ENCODE measurements at places on chromosomes 1 and 21. TPM values are rescaled to one million over a fixed set of nuclear protein-coding genes. Genes with fewer than 3 reads are reported as not detected.

SPRR3 gene
- total RNA-seq: not detected

PTPRC gene
- not detected for total RNA-seq

LCK gene
- total RNA-seq: not detected

SCAMP3 gene
- 47.6 TPM for total RNA-seq

SLC45A3 gene
- 1.7 TPM for total RNA-seq

- DNase-seq: no peak
Measured at GRCh38 chr1:214683621-214684020, 80.6 kb downstream of the CENPF start.

DNA sequence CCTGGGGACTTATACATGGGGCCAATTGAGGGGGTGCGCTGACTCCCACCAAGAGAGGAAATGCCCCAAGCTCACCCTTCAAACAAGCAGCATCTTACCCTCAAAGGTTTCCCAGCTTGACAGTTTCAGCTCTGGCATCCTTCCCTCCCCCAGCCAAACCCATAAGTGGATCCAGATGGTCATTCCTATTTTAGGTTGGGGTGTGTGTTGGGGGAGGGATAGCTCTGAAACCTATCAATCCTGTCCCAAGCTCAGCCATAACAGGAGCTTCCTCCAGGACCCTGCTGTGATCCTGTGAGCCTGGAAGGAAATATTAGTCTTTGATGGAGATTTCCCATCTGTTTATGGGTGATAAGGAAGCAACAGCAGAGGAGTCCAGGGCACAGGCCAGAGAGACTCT is 3.4 kb upstream of the TMEM222 start:
- DNase-seq: peak; percentile 64

- DNase-seq: no peak
Measured at GRCh38 chr1:17967623-17968255, 139.9 kb upstream of the IGSF21 start.

GRCh38 chr1:21262293-21263051 is 27.8 kb downstream of the ECE1 start:
- peak; percentile 88 for DNase-seq

DNA sequence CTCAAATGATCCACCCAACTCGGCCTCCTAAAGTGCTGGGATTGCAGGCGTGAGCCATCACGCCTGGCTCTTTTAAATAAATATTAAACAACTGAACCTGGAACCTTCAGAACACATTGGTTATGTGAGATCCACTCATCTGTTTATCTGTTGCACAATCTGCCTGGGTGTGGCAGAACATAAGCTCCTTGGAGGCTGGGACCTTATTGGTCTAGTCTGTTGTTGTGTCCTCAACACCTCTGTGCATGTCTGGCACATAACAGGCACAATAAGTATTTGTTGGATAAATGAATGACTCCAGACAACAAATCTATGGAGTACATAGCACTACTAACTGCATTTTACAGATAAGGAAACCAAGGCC is 4.1 kb upstream of the NBL1 start:
- DNase-seq: no peak

DNA sequence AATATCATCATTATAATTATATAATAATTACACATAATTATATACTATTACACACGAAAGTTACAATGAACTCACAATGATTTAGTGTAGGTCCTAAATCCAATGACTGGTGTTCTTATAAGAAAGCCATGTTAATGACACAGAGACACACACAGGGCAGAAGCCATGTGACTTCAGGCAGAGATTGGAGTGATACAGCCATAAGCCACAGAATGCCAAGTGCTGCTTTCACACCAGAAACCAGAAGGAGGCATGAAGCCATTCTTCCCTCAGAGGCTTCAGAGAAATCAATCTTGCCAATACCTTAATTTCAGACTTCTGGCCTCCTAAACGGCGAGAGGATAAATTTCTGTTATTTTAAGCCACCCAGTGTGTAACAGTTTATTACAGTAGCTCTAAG is 147.4 kb upstream of the KRTAP19-8 start:
- DNase-seq: no peak

DNA sequence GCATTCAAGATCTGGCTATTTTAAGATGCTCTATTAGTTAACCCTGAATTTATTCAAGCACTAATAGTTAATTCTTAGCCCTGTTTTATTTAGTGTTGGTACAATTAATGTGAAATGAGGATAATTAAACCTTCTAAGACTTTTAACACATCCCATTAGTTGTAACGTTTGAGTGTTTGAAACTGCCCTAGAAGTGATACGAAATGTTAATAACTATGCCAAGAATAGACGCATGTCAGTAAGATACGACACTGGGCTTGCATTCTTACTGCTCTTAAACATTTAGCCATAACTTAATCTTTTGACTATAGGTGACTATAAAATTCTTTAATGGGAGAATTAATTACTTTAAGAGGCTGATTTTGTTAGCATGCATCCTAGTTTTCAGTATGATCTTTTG is 9.8 kb downstream of the H3-3A start:
- DNase-seq: no peak

GRCh38 chr1:185804608-185805007 is 70.4 kb downstream of the HMCN1 start:
- no peak for DNase-seq

DNA sequence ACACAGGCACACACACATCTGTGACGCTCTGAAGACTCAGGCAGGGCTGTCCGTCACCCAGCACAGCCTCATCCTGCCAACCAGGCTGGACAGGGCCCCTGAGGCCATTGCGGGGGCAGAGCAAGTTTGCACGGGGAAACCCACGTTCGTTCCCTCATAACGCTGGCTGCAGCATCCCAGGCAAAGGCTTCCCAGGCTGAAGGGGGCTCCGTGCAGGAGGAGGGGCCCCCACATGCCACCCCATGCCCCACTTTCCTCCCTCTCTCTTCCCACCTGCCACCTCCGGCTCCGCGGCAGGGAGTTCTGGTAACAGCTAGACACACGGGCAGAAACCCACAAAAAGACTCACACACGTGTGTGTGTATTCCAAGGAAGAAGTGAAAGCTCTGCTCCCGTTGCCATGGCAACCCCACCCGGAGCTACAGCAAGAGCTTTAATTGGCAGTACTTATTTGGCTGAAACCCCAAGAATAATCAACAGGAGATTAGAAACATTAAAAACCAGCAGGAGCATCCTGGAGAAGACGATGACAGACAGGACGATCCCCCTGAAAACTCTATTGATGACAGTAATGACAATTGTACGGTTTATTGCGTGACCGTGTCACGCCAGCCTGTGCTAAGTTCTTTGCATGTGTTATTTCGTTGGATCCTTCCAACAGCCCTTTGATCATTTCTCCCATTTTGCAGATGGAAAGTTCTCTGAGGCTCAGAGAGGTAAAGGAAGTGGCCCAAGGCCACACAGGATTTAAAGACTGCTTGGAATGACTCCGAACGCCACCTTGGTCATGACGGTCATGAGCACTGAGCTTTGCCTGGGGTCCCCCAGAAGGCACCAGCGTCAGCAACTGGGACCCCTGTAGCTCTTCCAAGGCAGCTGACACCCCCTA is 247.1 kb downstream of the NPHP4 start:
- DNase-seq: no peak

DNA sequence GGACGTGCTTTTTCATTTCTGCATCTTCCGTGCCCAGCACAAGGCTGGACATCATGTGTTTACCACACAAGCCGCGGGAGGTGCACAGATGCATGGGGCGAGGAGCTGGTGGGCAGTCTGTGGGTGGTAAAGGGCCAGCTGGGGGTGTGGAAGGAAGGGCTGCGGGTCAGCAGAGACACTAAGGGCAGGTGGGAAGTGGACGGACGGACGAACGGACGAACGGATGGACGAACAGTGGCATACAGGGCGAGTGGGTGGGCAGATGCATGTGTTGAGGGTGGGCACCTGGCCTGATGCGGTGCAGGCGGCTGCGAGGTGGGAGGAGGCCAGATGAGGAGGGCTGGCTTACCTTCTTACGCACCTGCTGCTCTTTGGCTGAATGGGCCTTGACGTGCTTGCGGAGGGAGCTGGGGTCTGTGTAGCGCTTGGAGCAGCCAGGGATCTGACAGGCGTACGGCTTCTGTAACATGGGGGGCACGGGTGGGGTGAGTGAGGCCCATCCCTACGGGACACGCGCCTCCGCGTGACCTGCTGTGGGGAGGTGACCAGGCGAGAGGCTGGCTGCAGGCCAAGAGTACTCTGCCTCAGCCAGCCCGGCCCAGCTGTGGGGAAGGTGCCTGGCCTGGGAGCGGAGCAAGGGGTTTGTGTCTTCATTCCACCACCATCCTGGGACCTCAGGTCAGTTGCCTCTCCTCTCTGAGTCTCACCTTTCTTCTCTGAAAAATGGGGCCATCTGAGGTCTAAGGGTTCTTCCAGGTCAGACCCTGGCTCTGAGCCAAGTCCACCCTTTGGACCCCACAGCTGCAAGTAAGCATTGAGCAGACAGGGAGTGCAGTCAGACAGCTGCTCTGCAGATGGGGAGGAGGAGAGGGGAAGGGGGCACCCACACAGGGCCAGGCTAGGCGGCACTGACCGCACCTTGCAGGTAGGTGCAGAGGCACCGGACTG is 65.5 kb downstream of the DMRTB1 start:
- DNase-seq: no peak
